Activated naive CD4-positive, alpha-beta T cell treated with anti-CD3 and anti-CD28 coated beads, Interleukin-2, amount 10 ng/mL, durations not matched to agents 5 hours and 36 hours (primary cell): ENCODE measurements at places on chromosomes 3 and 15. TPM values are rescaled to one million over a fixed set of nuclear protein-coding genes. Genes with fewer than 3 reads are reported as not detected.

Gene NCBP2
- 51.3 TPM for total RNA-seq

Gene ARHGEF26
- 0.14 TPM for total RNA-seq

Gene FSTL1
- 0.31 TPM for total RNA-seq

Gene FGF7
- not detected for total RNA-seq

Gene CHRNA7
- not detected for total RNA-seq

Gene SPESP1
- 1.0 TPM for total RNA-seq

Gene VEPH1
- total RNA-seq, result not detected

Gene SCN5A
- total RNA-seq, result 0.14 TPM

Gene GOLGA8O
- total RNA-seq, result 3.3 TPM

Gene SI
- not detected for total RNA-seq

Gene MEIS2
- not detected for total RNA-seq

Gene DNASE1L3
- total RNA-seq, result not detected

Gene AADACL2
- not detected for total RNA-seq

Gene CHRD
- not detected for total RNA-seq

Gene SERPINI2
- total RNA-seq, result not detected

Gene RLBP1
- not detected for total RNA-seq

Gene RARRES1
- total RNA-seq, result not detected

Gene DUOX1
- total RNA-seq, result not detected

Gene GNAT1
- total RNA-seq, result not detected

Gene PLCD1
- 26.3 TPM for total RNA-seq

Gene STAB1
- total RNA-seq, result not detected

Gene PPIB
- 359 TPM for total RNA-seq

Gene GMNC
- not detected for total RNA-seq
